ENCODE measurements at places on chromosomes 7 and 10.

DNA sequence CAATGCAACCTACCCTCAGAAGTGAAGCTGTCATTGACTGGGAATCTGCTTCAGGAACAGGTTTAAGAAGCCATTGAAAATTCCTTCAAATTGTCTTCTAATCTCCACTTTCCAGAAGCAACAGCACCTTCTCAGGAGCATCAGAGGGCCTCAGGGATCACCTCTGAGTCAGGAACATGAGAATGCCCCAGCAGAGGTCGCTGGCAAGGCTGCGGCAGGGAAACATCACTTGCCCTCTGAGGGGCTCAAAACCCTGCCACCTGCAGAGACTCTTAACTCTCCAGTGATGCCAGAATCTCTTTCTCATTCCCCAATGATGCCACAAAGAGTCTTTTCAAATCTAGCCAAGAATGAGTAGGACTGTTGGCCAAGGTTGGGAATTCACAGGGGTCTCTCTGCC lies 5.9 kb upstream of the MAPK8 start:
- DNase-seq = no peak

DNA sequence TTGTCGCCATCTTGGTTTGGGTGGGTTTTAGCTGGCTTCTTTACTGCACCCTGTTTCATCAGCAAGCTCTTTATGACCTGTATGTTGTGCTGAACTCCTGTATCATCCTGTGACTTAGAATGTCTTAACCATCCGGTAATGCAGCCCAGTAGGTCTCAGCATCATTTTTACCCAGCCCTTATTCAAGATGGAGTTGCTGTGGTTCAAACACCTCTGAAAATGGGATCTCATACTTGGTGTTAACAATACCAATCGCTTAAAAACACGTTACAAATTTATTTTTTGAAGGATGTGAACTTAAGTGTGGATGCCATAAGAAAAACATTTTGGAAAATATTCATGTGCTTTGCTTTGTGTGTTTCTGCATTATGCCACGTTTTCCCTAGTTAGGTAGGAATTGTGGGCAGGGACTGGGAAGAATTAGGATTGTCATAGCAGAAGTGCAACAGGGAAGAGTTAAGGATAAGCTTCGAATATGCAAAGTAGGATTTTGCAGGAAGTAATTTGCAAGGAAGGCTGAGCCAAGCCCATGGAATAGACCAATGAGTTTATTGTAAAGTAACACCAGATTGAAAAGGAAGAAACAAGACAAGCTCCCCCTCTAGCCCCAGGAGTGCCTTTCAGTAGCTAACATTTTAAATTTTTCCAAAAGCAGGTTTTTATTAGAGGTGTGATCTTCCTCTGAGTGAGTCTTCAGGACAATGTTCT lies 56.4 kb downstream of the PRR15 start:
- DNase-seq = no peak

- DNase-seq = no peak
Observed at GRCh38 chr10:121036431-121036830, 185.3 kb downstream of the WDR11 start.

DNA sequence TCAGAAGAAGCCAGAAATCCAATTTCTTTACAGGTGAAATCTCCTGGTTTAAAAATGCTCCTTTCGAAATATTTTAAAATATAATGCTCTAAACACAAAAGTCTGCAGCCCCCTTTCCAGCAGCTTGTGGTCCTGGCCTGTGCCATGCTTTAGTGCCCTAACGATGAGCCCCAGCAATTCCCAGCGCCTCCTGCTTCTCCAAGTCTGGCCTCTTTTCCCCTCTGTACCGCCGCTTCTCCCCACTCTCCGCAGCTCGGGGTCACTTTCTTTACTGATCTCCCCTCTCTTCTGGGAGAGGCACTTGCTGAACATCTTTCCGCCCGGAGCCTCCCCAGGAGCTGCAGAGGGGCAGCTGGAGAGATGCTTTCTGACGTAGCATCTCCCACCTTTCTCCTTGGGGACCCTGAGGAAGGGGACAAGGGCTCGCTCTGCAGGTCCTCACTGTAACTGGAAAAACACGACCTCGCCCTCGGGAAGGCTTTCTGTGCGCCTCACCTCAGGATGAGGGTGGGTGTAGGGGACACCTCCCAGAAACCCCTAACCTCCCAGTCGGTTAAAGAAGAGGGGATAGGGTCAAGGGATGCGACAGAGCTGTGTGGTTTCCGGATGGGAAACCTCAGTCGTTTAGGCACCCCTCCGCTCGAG lies 565 bp upstream of the INA start:
- DNase-seq = no peak

- DNase-seq = no peak
Observed at GRCh38 chr10:69317175-69317604, 38.9 kb downstream of the HK1 start.

GRCh38 chr7:137961200-137962177 lies 40.4 kb downstream of the CREB3L2 start:
- no peak for DNase-seq

DNA sequence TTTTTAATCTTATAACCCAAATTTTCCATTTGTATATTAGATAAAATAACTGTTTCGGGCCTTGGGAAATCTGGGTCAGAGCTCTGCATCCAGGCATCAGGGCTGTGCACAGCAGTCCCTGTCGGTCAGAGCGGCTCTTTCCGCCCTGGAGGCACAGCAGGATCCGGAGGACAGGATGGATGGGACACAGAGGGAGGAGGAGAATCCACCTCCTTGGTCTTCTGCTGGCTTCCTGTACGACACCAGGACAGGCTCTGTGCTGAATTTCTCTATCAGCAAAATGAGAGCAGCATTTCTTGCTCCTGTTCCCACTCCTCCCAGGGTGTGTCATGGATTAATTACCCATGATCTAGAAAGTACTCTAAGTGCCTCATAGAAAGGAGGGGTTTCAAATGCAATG lies 254.9 kb downstream of the SKAP2 start:
- no peak for DNase-seq

DNA sequence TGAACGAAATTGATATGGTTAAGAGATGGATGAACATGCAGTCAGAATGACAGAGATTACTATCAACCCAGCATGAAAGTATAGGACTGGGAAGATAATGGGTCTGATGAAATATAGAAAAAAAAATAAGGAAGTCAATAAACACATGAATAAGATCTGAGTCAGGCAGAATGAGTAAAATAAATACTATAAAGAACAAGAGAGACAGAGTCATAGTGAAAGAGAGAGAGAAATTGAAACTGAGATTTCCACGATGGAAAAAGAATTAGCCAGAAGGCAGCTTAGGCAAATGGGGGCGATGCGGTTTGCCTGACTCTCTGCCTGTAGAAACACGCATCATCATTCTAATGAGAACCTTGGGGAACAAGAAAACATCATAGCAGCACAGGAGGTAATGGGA lies 26.6 kb downstream of the SEMA3D start:
- no peak for DNase-seq

DNA sequence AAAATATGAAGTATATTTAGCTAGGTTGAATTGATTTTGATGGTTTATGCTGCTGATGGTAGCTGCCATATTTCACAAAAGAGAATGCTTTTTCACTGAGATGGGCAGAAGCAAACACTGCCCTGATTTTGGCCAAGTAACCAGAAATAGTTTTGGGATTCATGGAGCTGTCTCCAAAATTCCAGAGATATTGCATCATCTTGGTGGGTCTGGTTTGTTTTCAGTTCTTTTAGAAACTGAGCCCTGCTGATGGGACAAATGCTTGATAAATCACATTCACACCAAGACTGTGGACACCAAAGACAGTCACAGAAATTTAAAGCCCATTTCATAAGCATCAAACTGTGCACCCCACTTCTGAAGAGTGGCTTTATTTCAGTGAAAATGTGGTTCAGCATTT lies 140.5 kb downstream of the BICC1 start:
- DNase-seq = no peak

GRCh38 chr10:1253523-1254353 lies 197.6 kb downstream of the WDR37 start:
- DNase-seq = no peak
